ENCODE measurements at places on chromosomes 7 and 10.

GRCh38 chr10:32372000-32372875 lies 25.3 kb upstream of the EPC1 start:
- no peak for DNase-seq

DNA sequence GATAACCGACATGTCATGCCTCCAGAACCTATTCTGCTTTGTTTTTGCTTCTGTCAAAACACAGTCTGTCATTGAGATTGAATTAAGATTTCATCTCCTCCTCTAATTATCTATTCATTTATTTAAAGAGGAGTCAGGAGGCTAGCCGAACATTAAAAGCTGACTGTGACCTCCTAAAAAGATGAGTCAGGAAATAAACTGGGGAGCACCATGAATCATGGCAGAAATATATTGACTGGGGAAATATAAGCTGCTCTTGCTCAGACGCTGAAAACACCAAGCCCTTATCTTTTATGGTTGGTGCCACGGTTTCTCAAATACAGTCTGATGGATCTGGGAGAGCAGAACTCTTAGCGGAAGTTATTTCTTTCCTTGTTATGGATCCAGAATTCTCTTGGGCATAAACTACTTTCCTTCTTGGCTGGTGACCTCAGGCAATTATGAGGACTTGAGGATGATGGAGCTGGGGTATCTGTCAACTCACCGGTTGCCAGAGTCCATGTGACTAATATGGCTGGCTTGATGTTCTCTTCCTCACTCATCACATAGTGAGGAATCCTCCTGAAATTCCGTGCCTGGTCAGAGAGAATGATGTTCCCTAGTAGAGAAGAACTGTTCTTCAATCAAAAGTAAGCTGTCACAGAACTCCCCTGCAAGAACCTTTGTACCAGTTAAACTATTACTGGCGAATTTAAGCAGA lies 307.6 kb upstream of the PHYHIPL start:
- no peak for DNase-seq

DNA sequence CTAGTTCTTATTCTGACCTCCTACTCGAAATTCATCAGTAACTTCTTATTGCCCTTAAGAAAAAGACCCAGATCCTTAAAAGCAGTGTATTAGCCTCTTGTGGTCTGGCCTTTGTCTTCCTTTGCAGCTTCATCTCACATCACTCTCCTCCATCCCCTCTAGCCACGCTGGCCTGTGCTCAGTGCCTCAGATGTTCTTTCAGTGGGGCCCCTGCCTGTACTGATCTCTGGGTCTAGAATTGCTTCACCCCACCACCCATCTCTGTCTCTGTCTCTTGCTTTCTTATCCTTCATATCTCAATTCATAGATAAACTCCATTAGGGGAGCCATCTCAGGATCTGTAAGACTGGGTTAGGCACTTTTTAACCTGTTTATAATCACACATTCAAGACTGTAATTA lies 1178.5 kb upstream of the C7orf33 start:
- DNase-seq = no peak

DNA sequence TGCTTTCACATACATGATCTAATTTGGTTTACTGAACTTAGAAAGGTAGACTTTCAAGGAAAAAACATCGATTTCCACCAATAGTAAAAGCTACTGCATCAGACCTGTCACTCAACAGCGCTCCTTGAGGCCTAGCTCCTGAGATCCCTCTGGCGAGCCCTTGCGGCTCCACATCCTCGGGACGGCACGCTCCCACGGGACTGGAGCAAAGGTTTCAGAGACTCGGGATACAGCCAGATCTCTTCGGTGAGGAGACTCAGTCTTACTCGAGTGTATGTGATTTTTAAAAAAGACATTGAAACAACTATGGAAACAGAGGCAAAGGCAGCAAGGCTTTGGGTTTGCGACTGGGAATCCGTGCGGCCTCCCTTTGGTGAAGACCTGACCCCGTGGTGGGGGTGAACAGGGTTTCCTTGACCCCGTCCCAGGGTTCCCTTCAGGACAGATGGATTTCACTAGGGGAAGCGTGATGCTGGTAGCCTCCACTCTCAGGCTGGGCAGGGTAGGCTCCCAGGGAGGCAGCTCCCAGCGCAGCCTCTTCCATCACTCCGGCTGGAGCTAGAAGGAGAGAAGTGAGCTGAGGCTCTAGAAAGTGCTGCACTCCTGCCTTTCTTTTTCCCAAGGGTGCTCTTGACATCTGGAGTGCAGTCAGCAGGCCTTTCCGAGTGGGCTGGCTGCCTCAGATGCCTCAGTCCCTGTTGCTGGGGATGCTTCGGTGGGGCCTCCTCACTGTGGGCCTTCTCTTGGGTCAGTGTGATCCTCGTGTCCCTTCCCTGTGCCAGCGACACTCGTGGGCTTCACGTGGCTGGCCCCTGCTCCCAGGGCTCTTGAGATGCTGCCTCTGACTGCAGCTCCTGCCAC lies 5.8 kb upstream of the ATP6V0E2 start:
- DNase-seq = no peak

DNA sequence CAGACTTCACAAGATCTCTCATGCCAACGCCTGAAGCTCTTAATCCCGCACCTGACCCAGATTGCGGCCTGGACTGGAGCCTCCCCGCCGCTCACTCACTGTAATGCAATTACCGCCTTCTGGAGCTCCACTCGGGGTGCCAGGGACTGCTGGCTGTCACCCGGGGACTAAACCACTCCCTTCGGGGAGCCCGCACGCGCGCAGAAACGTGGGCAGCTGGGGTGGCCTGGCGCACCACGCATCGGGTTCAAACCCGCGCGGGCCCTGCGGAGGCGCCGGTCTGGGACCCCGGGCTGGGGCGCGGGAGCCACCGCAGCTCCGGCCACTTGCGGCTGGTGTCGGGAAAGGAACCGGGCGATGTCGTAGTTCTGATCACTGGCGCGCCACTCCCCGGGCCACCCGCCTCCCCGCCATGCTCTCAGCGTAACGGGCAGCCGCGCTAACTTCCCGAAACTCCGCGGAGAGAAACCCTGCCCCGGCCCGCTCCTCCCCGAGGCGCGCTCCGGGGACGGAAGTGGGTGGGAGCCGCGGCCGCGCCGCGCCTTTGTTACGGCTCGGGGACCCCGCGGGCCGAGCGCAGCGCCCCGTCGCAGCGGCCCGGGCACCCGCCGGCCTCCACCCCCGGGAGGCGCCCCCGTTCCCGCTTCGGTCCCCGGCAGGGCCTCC lies 100.3 kb upstream of the SVIL start:
- no peak for DNase-seq

All from HFF-Myc (cell line).